ENCODE measurements at places on chromosomes 12 and 14.
A peak's percentile ranks its signal among the peaks of the same experiment; 100 is the strongest.

DNA sequence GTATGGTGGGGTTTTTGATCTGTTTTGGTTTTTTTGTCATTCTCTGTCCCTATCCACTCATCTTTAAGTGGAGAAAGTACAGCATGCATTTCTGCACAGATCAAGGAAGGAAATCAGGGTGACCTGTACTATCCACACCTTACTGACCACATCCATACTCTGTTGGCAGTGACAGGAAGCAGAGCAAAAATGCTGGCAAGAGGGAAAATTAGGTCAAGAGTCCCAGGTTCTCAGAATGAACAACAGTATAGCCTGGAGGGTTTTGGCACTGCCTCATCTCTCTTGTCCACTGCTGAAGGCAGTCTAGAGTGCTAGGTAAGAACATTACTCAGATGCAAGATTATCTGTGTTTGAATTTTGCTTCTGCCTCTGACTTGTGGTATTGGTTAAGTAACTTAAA lies 70.7 kb downstream of the TAOK3 start:
- DNase-seq = no peak

- no peak for DNase-seq
These were observed 97.0 kb downstream of the TMEM30B start for GRCh38 chr14:61184112-61184511.

DNA sequence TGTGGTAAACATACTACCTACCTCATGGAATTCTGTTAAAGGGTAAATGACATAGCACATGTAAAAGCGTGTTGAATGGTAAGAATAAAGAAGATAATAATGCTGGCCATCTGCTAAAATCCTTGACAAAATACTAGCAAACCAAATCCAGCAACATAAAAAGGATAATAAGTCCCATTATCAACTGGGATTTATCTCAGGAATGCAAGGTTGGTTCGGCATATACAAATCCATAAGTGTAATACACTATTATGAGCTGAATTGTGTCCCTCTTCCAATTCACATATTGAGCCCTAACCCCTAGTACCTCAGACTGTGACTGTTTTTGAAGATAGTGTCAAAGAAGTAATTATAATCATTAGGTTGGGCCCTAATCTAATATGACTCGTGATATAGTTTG lies 37.4 kb downstream of the YEATS4 start:
- DNase-seq = no peak

GRCh38 chr14:99685151-99685591 lies 1.1 kb downstream of the CYP46A1 start:
- no peak for DNase-seq

DNA sequence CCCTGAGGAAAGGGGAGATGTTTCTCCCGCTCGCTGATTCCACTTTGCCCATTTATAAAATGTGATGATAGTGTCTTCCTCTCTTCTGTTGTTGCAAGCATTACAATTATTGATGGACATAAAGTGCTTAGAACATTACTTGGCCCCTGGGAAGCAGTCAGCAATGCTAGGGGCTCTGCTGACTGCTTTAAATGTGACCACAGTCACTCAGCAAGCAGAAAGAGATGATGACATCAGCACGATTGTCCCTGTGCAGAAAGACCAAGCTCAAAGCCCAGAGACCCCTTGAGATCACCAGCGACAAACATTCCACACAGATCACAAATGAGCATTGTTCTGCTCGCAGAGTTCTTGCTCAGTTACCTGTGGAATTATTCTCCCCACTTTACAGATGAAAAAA lies 26.5 kb downstream of the TUNAR start:
- no peak for DNase-seq

- no peak for DNase-seq
These were observed 13.7 kb downstream of the OR6J1 start for GRCh38 chr14:22630486-22630885.

- no peak for DNase-seq
These were observed 43.5 kb upstream of the P2RX7 start for GRCh38 chr12:121089031-121089812.

GRCh38 chr12:99948370-99948769 lies 36.4 kb downstream of the ANKS1B start:
- no peak for DNase-seq

GRCh38 chr12:42426746-42427145 lies 100.8 kb downstream of the PPHLN1 start:
- DNase-seq = no peak

GRCh38 chr12:53506450-53506785 lies 866 bp downstream of the NPFF start:
- DNase-seq = no peak

- DNase-seq = no peak
These were observed 43.2 kb upstream of the MEG3 start for GRCh38 chr14:100782516-100783320.

- DNase-seq = no peak
These were observed 113.4 kb downstream of the CRADD start for GRCh38 chr12:93790472-93791152.

GRCh38 chr12:82758749-82759330 lies 72.1 kb downstream of the TMTC2 start:
- no peak for DNase-seq

GRCh38 chr14:78107166-78107565 lies 63.0 kb upstream of the NRXN3 start:
- no peak for DNase-seq

DNA sequence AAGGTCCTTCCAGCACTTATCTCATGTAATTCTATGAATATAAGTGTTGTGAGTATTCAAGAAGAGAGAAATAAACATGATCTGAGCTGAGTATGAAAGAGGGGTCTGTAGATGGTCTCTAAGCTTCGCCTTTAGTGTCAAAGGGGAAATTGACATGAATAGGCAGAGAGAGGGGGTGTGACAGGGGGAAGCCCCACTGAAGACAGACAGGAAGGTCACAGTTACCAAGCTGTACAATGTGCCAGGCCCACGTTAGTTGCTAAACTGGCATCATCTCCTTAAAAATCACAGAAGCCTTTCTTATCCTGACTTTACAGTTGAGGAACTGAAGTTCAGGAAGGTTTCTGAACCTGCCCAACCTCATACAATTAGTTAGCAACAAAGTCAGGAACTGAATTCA lies 7.6 kb downstream of the ARHGEF40 start:
- no peak for DNase-seq

- DNase-seq = no peak
These were observed 72.3 kb upstream of the TMX1 start for GRCh38 chr14:51167587-51168214.

GRCh38 chr14:100391173-100391572 lies 68.0 kb downstream of the SLC25A47 start:
- no peak for DNase-seq

- DNase-seq = no peak
These were observed 38.2 kb downstream of the PLXNC1 start for GRCh38 chr12:94186278-94187241.

GRCh38 chr12:5258498-5258897 lies 173.4 kb upstream of the NTF3 start:
- no peak for DNase-seq

DNA sequence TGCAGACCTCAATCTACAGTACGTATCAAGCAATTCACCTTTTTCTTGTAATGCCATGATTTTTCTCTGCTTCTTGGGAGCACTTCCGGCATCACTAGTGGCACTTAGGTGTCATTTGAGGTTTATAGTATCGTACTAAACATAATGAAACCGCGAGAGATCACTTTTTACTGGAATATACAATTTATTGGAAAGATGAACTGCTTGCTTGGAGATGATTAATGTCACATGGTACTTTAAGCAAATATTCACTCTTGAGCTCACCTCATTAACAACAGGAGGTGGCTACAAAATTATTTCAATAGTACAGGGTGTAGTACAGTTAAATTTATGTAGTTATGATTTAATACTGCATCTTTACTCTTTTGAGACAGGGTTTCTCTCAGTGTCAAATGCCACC lies 11.5 kb downstream of the FUT8 start:
- no peak for DNase-seq

GRCh38 chr14:24080888-24081738 lies 9.8 kb downstream of the CPNE6 start:
- peak; percentile 73 for DNase-seq

DNA sequence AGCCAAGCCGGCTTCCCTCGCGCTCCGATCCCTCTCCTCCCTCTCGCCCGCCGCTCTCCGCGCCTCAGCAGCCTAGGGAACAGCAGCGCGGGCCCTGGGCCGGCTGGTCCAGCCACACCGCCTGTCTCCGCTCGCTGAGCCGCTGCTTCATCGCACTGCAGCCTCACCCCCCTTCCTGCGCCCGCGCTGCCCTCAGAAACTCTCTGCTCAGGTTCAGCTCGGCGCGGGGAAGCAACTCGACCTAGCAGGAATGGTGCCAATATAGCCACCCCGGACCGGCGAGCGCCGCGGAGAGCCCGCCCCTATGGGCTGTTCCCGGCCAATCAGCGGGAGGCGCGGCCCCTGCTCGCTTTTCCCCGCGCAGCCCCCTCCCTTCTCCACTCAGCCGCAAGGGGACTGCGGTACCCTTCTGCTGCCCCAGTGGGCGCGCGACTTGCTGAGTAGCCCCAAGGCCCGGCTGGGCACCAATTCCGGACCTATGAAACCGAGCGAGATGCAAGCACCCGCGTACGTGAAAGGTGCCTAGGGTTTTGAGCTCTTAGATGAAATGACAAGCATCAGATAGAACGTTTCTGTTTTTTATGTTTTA lies at the start of gene ADAMTS20:
TSS of gene ADAMTS20 (minus strand) at position 233 of the 589 bp plus-strand sequence. CDS start 282 bp downstream, outside the sequence.
- no peak for DNase-seq

DNA sequence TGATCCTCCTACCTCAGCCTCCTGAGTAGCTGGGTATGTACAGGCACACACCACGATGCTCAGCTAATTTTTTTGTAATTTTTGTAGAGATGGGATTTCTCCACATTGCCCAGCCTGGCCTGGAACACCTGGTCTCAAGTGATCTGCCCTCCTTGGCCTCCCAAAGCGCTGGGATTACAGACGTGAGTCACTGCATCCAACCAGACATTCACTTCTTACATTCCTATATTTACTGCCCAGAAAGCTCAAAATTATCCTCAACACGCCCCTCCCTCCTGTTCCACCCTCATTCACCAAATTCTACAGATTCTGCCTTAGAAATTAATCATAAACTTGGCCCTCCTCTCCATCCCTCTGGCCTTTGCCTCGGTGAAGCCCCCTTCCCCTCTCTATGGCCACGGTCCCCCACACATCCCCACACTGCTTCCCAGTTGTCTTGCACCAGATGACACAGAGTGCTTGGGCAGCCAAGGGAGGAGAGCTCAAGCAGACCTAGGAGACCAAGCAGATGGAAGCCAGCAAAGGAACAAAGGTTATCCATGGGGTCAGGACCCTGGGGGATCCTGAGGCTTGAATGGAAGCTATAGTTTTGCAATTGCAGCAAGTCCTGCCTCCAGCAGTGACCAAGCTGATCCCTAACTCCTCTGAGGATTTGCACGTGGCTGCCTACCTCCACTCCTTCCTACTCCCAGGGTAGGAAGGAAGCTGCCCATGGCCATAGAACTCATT lies 213.2 kb upstream of the FOXN3 start:
- DNase-seq = no peak

GRCh38 chr14:99081156-99081765 lies 190.7 kb downstream of the BCL11B start:
- DNase-seq = no peak

- no peak for DNase-seq
These were observed 1118.5 kb downstream of the SLC16A7 start for GRCh38 chr12:60714141-60714900.

DNA sequence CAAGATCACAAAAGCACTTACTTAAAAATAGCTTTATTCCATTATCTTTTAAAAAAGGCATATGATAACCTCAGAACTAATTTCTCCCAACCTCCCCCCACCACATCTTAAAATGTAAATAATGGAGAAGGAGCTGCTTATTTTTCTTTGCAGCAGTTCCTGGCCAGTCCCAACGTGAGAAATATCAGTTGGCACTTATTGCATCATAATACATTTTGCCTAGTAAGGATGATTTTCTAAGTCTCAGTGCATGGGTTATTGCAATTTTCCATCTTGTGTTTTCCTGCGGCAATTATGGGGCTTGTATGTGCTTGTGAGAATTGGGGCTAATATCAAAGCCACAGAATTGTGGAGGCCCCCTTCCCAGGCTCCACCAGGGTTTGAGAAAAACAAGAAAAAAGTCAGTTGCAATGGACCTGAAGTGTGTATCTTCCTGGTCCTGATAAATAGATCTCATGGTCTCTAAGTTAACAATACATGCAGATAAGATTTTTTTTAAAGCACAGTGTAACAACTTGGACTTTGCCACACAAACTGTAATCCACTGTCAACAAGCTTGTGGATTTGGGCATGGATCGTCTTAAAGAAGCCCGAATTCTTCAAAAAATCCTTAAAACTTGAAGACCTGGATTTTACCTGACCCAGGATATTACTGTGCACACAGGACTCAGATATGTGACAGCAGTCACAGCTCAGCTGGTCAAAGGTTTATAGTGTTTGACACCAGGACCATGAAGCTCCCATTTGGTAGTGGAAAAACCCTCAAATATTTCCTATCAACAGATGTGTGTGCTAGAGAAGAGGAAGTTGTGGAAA lies 2.8 kb upstream of the WSB2 start:
- DNase-seq = no peak

GRCh38 chr12:26519462-26519861 lies 313.5 kb downstream of the ITPR2 start:
- DNase-seq = no peak

DNA sequence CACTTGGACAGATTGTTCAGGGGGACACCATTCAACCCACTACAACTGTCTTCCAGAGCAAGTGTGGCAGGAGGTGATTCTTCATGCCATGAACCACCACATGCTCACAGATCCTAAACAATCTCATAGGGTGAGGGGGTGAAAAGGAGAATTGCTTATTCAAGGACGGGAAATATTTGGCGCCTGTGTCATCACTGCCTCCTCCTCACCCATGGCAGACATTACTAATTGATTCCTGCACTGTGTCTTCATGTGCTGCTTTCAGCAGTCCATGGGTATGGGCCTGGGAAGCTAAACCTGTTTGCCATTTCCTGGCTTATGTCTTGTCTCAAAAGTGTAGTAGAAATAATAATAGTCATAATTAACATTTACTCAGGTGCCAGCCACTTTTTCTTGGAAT lies 31.3 kb downstream of the MMAB start:
- no peak for DNase-seq

GRCh38 chr14:83706231-83706954 lies 1823.6 kb upstream of the FLRT2 start:
- no peak for DNase-seq

- DNase-seq = no peak
These were observed 594 bp upstream of the CEP170B start for GRCh38 chr14:104864267-104865080.

GRCh38 chr14:30995689-30996088 lies 29.8 kb upstream of the AP4S1 start:
- no peak for DNase-seq

- DNase-seq = no peak
These were observed 2.3 kb downstream of the MON2 start for GRCh38 chr12:62468935-62469334.

DNA sequence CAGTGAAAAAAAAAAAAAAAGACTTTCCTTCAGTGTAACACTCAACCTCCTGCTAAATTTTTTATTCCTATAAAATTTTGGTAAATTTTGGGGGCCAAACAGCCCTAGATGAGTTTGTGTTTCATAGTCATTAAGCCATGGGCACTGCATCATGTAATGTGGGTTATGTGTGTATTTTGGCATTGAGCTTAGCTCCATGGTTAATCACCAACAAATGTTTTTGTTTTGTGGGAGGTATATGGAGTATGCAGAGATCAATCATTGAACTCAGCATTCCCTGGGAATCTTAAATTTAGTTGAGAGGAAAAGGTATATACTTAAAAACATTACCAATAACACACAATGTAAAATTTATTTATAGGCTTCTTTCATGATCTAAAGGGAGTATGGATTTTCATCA lies 8.5 kb upstream of the ARMH4 start:
- no peak for DNase-seq

All from CD4-positive, alpha-beta T cell treated with Interleukin-10 for 1 hour (primary cell).